GM12878 (cell line): ENCODE measurements at places on chromosomes 6 and 20.

- no peak for DNase-seq
Measured at GRCh38 chr6:47476781-47477496, 650 bp upstream of the CD2AP start.

GRCh38 chr6:90401933-90402830 lies 105.5 kb upstream of the BACH2 start:
- no peak for DNase-seq

DNA sequence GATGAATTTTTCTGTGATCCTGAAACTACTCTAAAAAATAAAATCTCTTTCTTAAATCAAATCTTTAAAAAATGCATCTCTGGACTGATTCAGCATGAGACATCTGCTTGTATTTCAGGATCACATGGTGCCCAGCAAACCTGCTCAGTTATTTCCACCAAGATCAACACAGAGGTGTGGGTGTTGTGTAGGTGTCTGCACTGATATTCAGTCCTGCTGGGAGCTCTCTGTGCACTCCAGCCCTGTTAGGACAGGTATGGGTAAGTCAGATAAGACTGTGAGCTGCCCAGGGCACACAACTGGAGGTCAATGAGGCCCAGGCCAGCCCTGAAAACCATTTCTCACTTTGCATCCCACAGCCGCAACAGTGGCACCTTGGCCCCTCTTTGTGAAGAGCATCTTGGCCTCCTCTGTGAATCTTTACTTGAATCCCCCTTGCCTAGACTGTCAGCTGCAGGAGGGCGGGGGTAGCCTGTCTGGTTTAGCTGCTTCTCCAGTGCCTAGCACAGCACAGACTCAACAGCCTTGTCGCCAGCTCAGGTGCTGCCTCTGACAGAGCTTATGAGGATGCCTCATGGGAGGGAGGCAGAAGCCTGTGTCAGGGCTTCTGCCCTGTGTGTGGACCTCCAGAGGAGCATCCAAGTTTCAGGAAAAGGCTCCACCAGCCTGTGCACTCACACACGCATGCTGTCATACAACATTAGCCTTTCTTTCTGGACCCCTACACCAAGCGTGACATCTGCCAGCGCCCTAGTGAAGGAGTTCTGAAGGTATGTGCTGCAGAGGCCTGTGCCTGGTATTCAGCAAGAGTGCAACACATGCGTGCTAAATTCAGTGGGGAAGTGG lies 187.6 kb upstream of the CST7 start:
- DNase-seq = no peak

- DNase-seq = no peak
Measured at GRCh38 chr20:16828666-16829305, 80.6 kb downstream of the OTOR start.

DNA sequence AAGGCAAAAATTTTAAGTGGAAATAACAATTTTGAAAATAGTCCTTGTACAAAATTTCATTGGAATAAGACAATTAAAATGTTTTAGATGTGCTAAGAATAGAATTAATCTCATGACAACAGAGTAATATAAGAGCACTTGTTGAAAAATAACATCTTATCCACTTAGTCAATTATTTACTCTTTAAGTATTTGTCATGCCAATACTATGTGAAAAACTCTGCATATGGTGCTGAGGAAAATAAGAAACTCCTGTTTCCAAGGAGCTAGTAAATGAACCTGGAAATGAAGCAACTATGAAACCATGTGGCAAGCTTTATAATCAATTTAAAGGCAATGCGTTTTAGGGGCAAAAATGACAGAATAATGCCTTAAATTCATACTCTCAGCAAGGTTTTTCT lies 42.7 kb upstream of the HCRTR2 start:
- DNase-seq = no peak

- no peak for DNase-seq
Measured at GRCh38 chr6:66605011-66605410, 898.0 kb upstream of the EYS start.

- DNase-seq = no peak
Measured at GRCh38 chr6:20696676-20697075, 162.4 kb downstream of the CDKAL1 start.

GRCh38 chr6:37554480-37554819 lies 54.8 kb upstream of the CCDC167 start:
- DNase-seq = no peak

GRCh38 chr20:37598100-37598543 lies 70.4 kb upstream of the BLCAP start:
- DNase-seq = no peak

DNA sequence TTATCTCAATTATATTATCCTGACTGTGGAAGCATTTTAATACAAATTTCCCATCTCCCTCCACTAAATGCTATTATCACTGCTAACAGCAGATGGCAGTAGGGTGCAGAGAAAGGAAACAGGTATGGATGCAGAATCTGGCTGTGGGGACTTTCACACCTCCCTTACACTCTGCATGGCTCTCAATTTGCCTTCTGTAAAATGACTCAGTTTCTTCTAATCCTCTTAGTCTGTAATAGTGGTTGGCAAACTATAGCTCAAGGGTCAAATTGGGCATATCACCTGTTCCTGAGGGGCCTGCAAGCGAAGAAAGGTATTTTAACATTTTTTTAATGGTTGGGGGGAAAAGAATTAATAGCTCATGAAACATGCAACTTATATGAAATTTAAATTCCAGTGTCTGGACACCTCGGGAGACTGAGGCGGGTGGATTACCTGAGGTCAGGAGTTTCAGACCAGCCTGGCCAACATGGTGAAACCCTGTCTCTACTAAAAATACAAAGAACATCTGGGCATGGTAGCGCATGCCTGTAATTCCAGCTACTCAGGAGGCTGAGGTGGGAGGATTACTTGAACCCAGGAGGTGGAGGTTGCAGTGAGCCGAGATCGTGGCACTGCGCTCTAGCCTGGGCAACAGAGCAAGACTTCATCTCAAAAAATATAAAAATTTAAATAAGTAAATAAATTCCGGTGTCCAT lies 83.5 kb downstream of the ZMYND8 start:
- DNase-seq = peak; percentile 46

DNA sequence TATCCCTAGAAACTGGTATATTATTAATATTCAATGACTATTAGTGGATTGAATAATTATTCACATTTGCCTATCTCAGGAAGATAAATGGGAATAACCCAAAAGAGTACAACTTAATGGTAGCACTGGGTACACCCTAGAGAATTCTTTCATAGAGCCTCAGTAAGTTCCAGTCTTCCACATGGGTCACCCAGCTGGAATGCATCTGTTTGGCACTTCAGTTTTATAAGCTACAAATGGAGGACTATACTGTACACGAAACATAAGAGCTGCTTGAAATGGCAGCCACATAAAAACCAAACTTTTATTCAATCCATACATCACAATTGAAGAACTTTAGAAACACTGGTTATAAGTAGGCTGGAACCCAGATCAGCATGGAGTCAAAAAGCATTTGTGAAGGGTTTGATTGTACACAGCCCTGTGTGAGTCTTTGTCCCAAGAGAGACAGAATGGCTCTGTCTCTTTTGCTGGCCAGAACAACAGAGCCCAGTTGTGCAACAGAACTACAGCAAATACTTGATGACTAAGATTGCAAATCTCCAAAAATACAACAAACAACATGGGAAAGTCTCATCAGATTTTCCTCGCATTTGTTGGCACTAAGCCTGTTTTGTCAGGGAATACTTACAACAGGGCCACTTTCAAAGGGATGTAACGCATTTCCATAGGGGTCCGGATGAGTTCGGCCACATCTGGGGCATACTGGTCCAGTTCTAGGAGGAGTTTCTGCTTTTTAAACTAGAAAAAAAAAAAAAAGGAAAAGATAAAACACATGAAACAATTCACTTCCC lies 39.5 kb downstream of the PIGU start:
- no peak for DNase-seq

DNA sequence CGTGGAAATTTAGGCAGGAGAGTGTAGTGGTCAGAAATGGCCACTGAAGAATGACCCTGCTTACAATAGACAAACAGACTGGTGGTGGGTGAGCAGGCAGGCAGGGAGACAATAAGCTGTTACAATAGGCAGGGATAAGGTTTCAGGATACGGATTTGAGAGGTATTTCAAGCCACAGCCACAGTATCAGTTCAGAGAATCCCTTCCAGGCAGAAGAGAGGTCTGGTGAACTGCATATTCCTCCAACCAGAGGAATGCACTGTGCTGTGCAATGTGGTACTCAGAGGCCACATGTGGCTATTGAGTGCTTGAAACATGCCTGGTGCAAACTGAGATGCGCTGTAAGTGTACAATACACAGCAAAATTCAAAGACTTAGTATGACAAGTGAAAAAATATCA lies 20.6 kb downstream of the RMND1 start:
- no peak for DNase-seq

DNA sequence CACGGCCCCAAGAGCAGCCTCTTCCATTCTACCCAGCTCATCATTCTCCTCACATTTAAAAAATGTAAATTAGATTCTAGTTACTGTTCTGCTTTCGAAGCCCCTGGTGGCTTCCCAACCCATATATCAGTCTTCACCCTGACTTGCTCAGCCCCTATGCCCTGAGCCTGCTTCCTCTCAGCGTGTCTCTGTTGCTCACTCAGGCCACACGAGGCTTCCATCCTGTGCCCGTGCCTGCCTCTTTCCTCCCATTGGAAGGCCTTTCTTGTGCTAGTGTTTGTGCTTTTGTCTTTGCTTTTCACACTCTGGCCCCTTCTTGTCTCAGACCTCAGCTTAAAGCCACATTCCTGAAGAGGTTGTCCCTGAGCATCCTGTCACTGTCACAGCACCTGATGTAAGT lies 78.1 kb downstream of the AFDN start:
- DNase-seq = no peak

- no peak for DNase-seq
Measured at GRCh38 chr20:32124916-32125454, 15.5 kb downstream of the TM9SF4 start.

- no peak for DNase-seq
Measured at GRCh38 chr6:149901444-149902140, 3.7 kb upstream of the RAET1E start.

GRCh38 chr6:44042261-44042988 lies 84.8 kb downstream of the MRPL14 start:
- DNase-seq = no peak

GRCh38 chr6:38799529-38800184 lies 84.5 kb downstream of the DNAH8 start:
- DNase-seq = no peak

- DNase-seq = no peak
Measured at GRCh38 chr20:22582386-22582963, 1.9 kb downstream of the FOXA2 start.

DNA sequence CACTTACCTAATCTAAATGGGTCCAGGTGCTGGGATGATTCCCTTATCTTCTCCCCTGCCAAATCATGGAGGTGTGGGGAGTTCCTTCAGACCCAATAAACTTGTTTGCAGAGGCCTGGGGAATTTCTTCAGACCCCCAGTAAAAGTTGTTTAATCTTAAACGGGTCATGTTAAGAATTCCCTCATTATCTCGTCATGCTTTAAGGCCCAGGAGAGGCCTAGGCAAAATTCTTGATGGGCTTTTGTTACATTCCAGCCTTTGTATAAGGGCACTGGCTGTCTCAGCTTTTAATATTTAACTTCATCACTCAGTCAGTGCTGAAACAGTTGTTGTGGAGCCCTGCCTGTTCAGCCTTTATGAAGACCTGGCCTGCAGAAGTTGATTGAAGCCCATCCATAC lies 11.0 kb upstream of the SLC35B3 start:
- DNase-seq = no peak

- no peak for DNase-seq
Measured at GRCh38 chr6:24353861-24354260, 4.0 kb downstream of the DCDC2 start.

- DNase-seq = no peak
Measured at GRCh38 chr6:2038092-2038491, 207.3 kb downstream of the GMDS start.

- DNase-seq = no peak
Measured at GRCh38 chr6:11096109-11096508, 2.5 kb downstream of the SMIM13 start.

DNA sequence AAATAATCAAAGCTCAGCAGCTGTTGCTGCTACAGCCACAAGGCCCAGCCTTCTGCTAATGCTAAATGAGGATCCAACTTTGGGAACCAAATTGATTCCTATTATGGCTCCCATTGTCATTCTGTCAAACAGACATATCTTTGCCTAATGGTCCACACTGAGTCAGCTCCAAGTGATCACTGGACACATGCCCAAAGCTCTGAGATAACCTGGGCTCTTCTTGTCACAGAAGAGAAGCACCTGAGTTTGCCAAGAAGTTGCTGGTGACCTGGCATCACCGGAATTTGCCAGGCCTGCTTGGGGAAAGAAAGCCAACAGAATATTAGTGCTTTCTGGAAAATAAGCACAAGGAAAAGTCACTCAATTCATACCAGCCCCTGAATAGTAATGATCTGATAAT lies 5.8 kb downstream of the TNFRSF21 start:
- no peak for DNase-seq

- DNase-seq = no peak
Measured at GRCh38 chr6:50819466-50819903, 814 bp downstream of the TFAP2B start.

GRCh38 chr6:139483079-139483478 lies 108.6 kb upstream of the CITED2 start:
- no peak for DNase-seq

DNA sequence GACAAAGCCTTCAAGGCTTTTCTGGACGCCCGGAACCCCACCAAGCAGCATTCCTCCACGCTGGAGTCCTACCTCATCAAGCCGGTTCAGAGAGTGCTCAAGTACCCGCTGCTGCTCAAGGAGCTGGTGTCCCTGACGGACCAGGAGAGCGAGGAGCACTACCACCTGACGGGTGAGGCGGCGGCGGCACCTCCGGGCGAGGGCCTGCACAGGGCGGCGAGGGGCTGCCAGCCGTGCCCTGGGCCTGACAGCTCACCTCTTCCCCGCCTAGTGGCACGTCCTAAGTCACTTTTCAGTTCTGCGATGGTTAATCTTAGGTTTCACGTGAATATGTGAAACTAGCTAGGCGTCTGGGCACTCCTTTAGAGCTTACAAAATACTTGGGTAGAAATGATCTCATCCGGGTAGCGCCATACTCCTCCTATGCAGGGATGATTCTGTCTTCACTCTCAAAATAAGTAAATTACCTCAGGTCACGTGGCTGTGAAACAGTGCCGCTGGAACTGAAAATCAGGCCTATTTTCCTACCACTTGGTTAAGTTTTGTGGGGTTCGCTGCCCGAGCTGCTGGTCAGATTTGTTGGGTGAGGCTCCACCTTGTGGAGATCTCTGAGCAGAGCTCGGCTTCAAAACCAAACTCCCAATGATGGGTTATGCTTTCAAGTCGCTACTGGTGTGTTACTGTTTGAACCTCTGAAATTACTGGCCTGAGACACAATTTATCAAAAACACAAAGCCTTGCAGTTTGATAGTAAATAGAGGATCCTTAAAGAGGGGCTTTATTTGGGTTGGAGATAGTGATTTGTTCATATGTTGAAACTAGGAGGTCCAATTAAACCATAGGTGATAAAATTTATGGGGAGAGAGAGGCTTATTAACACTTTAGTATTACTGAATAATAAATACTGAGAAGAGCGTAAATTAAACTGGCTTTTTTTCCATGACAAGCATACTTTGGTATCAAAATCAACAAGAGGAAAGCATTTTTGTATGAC lies 15.5 kb upstream of the CLDN20 start:
- DNase-seq = peak; percentile 36
